ENCODE measurements at places on chromosomes 1 and 21.

DNA sequence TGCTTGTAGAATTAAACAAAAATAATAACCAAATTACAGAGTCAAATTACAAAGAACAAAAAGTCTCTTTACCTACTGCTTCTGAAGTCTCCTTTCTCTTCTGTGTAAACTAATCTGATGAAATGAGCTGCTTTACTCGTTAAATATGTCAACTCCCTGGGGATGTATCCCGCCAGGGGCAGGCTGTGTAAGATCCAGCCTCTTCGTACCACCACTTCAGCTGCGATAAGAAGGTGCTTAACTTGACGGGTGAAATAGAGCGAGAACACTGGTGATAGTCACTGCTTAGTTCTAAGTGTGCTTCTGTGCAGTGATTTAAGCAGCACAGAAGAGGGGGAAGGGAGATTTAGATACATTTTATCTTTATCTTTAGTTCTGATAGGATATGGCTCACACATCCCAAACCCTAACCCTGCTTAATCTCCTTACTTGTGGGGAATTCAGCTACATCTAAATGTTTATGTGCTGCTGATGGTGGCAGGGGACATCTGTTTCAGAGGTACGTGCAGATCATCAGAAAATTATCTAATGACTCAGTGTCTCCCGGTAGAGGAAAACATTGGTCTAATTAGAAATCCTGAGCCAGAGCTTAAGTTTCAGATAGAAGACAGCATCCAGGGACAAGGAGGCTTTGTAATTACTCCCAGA, 46.0 kb downstream of the RHOU start:
- DNase-seq, result no peak

GRCh38 chr21:29233256-29233546, 65.5 kb upstream of the BACH1 start:
- no peak for DNase-seq

DNA sequence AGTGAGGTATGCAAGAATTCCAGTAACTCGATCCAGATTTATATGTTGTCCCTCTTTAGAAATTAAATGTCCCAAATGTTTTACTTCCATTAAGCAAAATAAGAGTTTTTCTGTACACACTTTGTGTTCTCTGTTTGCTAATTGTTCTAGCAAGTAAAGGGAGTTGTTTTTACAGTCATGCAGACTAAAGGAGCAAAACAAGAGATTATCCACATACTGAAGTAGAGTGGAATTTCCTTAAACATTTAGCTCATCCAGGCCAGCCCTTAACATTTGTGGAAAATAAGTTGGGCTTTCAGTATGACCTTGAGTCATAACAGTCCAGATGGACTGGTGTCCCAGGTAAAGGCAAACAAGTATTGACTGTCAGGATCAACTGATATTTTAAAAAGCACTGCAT, 44.1 kb upstream of the TINAGL1 start:
- no peak for DNase-seq

DNA sequence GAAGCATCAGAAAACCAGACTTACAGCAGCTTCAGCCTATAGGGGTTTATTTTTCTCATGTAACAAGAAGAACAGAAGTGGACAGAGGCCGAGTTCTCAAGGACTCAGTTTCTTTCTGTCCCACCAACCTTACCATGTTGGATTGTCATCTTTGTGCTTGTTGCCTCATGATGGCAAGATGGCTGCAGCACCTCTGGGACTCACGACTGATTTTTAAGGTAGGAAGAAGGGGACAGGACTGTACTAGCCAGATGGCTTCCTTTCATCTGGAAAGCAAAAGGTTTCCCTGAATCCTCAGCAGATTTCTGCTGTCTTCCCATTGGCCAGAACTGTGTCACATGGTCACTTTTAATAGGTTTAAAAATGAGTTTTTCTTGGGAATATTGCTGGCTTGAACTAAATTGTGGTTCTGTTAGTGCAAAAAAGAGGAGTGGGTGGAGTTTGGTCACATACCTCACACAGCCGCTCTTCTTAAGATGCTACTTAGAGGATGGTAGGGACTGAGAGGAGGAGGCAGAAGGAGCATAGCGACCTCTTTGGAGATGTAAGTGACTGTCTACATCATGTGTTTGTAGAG, 48.1 kb upstream of the ENAH start:
- DNase-seq, result no peak

- no peak for DNase-seq
Measured at GRCh38 chr1:17235135-17235885, 13.6 kb upstream of the PADI3 start.

- DNase-seq, result no peak
Measured at GRCh38 chr1:8239306-8240023, 78.4 kb upstream of the SLC45A1 start.

GRCh38 chr1:94039871-94040569, 80.9 kb downstream of the ABCA4 start:
- no peak for DNase-seq

DNA sequence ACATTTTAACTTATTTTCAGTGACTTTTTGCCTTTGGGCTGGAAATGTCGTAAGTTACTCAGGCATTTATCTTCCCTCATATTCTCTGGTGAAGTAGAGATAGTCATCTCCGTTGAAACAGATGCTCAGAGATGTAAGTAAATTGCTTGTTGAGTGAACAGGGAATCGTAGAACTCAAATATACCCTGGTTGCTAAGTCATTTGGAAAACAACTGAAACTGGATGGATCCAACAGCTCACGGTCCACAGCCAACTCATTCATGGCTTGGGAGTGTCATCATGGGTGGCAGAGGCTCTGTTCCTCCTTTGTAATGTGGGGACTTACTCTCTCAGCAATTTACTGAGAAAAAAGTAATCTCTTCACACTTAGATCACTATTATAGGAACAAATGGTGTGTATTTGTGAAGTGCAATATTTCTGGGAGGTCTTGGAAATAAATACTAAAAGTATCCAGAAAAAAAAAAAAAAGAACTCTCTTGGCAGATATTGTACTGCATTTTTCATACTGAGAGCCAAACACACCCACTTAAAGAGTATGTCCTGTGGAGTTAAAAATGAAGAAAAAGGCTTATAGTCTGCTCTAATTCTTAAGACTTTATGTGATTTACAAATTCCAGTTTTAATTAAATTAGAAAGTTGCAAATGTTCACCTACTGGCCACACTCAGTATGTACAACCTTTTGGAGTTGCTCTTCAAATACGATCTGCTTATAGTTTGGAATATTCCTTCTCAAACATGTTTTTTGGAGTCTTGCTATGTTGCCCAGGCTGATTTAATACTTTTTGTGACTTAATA, 107.4 kb downstream of the LEPR start:
- DNase-seq, result no peak

- no peak for DNase-seq
Measured at GRCh38 chr1:19202396-19202795, 7.7 kb downstream of the UBR4 start.

- no peak for DNase-seq
Measured at GRCh38 chr1:108556066-108556465, 3.8 kb upstream of the EEIG2 start.

GRCh38 chr1:219687779-219688178, 74.9 kb upstream of the ZC3H11B start:
- DNase-seq, result no peak

DNA sequence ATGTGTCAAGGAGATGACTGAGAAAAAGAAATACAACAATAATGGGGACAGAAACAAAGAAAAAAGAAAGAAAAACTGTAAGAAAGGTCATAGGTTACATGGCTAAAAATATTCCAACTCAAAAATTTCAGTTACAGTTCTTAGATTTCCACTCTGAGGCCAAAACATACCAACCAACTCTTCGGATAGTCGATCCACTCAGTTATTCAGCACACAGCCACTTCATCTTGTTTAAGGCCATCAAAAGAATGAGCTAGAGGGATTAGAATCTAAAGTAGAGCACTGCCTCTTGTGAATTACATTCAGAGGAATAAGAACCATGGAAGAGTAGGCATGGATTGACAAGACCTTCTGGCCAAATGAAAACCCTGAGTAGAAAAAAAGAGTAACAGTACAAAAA, 277.0 kb downstream of the MRPL39 start:
- peak; percentile 66 for DNase-seq

- DNase-seq, result no peak
Measured at GRCh38 chr1:232962761-232963745, 12.6 kb downstream of the NTPCR start.

- DNase-seq, result no peak
Measured at GRCh38 chr1:186828611-186829454, at the start of gene PLA2G4A. PLA2G4A (plus strand) TSS chr1:186828949; CDS start chr1:186854355, 25,406 bp downstream.

DNA sequence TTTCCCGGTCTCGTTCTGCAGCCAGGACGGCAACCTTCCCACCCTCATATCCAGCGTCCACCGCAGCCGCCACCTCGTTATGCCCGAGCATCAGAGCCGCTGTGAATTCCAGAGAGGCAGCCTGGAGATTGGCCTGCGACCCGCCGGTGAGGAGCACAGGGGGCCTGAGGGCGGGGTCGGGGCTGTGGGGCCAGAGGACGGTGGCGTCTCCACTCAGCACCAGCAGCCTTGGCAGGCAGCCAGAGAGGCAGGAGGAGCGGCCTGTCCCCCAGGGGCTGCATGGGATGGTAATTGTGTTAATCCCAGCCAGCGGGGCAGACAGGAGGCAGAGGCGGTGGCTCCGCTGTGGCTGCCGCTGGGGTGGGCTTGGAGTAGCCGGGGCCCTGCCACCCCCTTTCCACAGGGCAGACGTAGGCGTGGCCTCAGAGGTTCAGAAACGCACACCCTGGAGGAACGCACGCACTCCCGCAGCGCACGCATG, 12.1 kb downstream of the SAMD11 start:
- DNase-seq, result no peak

GRCh38 chr1:108847494-108847893, 9.4 kb downstream of the AKNAD1 start:
- DNase-seq, result no peak

DNA sequence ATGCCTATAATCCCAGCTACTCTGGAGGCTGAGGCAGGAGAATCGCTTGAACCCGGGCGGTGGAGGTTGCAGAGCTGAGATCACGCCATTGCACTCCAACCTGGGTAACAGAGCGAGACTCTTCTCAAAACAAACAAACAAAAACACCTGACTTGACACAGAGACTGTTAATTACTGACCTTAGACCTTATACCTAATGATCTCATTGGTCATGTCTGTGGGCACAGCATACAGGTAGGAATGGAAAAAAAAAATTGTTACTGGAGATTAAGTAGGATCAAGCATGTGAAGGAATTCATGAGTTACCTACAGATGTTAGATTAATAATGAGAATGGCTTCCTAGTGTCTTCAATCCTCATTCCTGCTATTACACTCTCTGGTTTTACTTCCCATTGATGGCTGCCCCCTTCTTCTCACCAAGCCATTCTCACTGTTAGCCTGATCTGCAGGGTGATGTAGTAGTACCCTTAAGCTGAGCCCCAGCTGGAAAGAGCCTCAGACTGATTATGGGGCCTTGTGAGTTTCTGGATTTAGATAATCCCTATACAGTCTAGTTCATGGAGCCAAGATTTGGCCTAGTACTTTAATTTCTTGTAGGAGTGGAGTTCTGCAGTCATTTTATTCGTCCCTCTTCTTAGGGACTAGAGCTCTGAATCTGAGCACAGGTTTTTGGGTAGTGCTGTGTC, 8.8 kb downstream of the TBCE start:
- no peak for DNase-seq

- no peak for DNase-seq
Measured at GRCh38 chr1:23081376-23081775, 62.1 kb downstream of the KDM1A start.

DNA sequence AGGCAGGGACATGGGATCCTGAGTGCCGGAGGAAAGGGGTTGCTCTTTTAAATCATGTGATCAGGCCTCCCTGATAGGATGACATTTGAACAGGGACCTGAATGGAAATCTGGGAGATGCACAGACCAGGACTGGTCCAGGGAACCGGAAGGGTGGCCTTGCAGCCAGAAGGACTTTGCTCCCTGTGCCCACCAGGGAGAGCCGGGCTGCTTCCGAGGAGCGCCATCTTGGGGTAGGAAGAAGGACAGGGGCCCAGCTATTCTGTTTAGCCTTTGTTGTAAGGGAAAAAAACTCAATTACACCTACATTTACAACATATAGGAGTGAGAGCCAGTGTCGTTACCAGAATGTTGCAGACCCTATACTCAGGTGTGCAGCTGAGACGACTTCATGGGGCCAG, 5.5 kb downstream of the KLHDC7A start:
- no peak for DNase-seq

DNA sequence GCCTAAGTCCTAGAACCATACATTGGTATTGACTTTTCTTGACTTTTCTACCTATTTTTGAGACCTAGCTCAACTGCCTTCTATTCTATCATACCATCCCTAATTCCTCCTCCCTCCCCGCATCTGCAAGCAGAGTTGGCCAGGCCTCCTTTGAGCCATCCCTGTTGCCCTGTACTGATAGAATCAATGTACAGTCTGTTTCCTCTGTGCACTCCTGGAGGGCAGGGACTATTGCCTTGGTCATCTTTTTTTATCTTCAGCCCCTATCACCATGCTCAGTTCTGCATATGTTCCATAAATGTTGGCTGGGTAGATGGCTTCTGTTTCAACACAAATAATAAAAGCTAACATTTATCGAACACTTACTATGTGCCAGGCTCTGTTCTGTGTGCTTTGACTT, 4.0 kb upstream of the RGS16 start:
- DNase-seq, result no peak

DNA sequence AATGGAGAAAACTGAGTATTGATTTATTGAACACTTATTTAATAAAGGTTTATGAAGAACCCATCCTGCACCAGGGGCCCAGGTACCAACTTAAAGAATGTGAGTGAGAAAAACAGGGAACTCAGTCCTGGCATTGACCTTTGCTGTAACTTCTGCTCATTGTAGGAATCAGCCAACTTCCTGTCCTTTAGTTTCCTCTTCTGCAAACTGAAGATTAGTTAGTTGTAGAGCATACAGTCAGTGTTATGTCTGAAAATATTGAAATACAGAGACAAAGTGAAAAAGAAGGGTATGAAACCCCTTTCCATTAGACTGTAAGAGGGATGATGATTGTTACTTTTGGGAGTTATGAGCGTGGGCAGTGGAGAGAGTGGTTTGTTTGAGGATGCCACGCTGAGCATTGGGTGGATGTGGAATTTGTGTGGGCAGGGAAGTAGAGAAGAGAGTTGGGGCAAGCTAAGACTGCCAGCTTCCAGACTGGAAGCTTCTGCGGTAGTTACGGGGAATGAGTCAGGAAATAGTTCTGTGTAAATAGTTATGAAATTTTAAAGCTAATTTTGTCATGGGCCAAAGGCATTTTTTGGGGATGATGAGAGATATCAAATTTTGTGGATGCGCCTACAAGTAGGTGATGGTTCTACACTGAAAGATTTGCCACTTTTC, 89.2 kb downstream of the GPR88 start:
- DNase-seq, result peak; percentile 86
